ENCODE measurements at places on chromosomes 2 and 18.

- DNase-seq = peak; percentile 98
Measured at GRCh38 chr18:76619261-76619620, 124.2 kb upstream of the ZNF516 start.

GRCh38 chr2:113281910-113282746 lies 3.4 kb upstream of the PAX8 start:
- DNase-seq = peak; percentile 60

- DNase-seq = no peak
Measured at GRCh38 chr2:109178968-109179367, 50.0 kb downstream of the SH3RF3 start.

DNA sequence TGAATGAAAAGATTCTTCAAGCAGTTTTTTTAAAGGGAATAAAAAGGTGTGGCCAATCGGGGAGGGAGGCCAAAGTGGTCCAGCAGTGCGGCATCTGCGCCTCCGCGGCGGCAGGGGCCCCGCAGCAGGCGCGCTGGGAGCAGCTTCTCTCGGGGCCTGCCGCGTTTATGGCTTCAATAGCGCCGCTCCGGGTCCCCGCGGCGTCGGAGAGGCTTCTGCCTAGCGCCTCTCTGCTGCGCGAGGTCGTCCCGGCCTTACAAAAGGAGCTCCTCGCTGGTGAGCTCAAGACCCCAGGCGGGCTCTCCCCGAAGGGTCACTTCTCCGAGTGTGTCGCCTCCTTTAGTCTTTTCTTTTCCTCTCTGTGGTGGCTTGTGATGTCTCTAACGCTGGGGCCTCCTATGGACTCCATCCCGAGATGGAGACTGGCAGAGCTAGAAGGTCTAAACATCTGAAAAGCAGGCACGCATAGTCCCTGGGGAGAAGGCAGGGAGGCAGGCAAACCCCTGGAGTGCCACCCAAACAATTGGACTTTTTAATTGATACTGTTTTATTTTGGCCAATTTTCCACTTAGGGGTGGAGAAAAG lies 67.1 kb downstream of the SUMO1 start:
- DNase-seq = no peak

DNA sequence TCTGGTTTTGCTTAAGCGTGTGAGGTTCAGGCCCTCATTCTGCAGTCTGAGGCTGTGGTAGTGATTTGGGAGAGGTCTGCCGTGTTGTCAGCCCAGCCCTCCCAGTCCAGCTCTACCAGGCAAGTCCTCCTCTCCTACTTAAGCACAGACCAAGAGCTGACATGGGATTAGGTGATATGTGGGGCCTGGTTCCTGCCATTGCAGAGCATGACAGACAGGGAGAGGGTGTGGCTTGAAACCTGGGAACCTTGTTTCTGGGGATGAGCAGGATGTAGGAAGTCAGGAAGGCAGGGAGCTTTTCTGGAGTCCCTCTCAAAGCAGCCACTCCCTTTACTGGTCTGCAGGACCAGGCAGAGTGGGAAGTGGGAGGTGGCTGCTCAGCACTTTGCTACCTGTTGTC lies 38.6 kb downstream of the PTPRM start:
- DNase-seq = no peak

Data from mammary epithelial cell (primary cell).